Muscle of leg (tissue), 16 donors: ENCODE measurements at places on chromosomes 3 and 15. TPM values are rescaled to one million over a fixed set of nuclear protein-coding genes. Genes with fewer than 3 reads are reported as not detected.

Gene NEK4
- total RNA-seq: 14.9 TPM

Gene CMSS1
- 23.8 TPM for total RNA-seq

Gene SPINT1
- 0.40 TPM for total RNA-seq

Gene UTS2B
- total RNA-seq: 0.09 TPM

Gene KCNAB1
- 4.3 TPM for total RNA-seq

Gene GOLGA8H
- 0.49 TPM for total RNA-seq

Gene ARNT2
- 4.9 TPM for total RNA-seq

Gene ITIH4
- total RNA-seq: 17.7 TPM

Gene CD200
- 7.5 TPM for total RNA-seq

Gene SERPINI2
- 0.04 TPM for total RNA-seq

Gene ITIH1
- 0.22 TPM for total RNA-seq

Gene SLC22A14
- 0.18 TPM for total RNA-seq

Gene CTXN2
- total RNA-seq: not detected

Gene SLC22A13
- 0.22 TPM for total RNA-seq

Gene SLC30A4
- total RNA-seq: 5.9 TPM

Gene CNTN3
- total RNA-seq: 9.8 TPM

Gene IGF2BP2
- 32.6 TPM for total RNA-seq

Gene IL17RC
- 17.3 TPM for total RNA-seq

Gene LMOD3
- 90.3 TPM for total RNA-seq
